Motor neuron (in vitro differentiated cells): ENCODE measurements at places on chromosomes 2 and 18.

DNA sequence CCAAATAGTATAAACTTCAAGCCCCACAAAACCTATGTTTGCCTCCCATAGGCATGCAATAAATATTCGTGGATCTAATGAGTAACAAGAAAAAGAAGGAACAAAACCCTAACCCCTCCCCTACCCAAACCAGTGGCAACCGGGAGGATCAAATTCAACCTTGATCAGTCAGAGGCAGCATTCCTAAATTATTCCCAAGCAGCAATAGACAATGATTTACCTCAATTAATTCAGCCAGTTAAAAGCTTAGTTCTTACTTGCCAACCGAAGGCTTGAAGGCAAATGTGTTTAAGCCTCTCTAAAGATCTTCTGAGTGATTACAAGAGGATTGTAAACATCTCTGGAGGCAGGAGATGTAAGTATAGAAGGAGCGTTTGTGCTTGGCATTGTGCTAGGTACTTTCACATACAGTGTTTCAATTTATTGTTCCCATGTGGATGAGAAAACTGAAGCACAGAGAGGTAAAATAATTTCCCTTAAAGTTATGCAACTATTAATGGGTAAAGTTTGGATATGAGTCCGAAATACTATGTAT is 197.7 kb downstream of the MTX2 start:
- no peak for ATAC-seq

DNA sequence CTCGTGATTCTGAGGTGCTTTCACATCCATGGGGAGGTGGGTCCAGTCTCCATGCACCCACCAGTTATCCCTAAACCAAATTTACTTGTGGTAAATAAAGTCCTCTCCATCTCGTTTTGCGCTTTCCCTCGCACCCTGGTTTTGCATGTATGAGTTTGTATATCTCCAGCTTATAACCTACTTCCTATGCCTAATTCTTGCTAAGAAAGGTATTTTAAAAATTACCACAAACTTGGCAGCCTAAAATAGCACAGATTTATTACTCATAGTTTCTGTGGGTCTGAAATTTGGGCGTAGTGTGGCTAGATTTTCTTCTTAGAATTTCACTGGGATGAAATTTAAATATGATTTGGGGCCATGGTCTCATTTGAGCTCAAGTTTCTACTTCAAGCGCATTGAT is 511.5 kb downstream of the NYAP2 start:
- ATAC-seq: no peak

GRCh38 chr2:144629935-144630334 is 110.0 kb upstream of the ZEB2 start:
- ATAC-seq: no peak

DNA sequence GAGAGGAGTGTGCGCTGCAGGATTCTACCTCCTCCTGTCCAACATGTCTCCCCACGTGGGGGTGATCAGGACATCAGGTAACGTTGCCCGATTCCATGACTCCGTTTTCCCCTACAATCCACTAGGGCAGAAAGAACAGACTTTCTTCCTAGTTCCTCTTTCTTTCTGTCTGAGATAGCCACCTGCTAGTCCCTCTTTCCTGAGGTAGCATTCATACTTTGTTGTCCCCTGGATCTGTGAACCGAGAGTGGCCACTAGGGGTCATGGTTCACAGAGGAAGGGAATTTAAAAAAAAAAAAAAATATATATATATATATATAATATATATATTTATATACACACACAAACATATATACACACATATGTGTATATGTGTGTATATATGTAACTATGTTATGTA is 210.0 kb upstream of the ZNF521 start:
- ATAC-seq: no peak

DNA sequence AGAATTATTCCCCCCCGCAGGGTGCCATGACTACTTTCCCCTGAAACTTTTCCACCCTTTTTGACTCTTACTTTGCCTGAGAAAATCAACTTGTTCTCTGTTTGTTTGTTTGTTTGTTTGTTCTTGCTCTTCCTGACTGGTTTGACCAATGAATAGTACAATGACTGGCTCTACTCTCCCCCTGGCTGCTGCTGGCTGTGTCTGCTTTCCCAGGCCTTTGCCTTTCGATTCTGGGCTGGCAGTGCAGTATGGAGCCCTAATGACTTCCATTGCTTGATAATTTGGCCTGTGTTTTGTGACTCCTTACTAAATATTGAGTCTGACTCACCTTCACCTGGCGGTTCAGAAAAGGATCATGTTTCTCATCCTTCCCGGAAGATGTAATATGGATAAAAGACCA is 241.1 kb downstream of the TMEM182 start:
- ATAC-seq: no peak

DNA sequence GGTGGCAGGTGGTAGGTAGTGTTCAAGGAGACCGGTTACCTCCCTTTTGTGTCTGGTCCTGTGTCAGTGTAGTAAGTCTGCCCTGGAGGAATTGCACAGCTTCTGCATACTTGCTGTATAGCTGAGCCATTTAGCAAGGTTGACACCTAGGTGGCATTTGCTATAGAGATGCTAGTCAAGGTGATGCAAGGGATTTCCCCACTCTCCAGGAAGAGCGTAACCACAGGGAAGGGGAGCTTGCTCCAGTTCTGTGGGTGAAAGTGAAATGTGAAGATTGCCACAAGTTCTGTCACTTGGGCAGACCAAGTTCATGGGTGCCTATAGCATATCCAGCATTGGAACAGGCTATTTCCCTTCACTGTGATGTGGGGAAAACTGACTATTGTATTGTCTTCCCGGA is 28.1 kb downstream of the NAT8 start:
- ATAC-seq: no peak

DNA sequence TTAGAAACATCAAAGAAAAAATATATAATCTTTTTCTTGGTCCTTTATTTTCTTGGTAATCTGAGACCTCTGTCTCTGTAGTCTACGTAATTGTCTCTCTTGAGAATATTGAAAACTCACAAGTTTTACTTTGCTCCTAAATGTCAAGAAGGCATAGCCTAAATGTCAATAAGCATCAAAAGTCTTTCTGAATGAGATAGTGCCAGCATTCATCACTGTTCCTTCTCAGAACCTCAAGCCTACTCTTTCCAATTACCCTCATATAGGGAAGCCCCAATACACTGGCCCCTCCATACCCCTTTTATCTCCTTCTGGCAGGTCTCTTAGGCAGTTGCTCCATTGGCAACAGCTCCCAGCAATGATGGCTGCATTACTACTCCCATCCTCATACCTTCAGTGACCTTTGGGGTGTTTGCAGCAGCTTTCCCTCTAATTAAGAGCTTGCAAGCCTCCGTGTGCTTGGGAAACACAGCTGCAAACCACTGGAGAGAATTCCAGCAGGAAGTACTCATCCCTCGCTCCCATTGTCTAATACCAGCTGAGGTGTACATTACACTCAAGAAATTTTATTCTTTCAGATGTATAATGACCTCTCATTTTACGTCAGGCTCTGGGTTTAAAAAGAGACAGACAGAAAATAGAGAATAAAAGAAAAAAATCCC is 95.8 kb downstream of the KYNU start:
- ATAC-seq: no peak

DNA sequence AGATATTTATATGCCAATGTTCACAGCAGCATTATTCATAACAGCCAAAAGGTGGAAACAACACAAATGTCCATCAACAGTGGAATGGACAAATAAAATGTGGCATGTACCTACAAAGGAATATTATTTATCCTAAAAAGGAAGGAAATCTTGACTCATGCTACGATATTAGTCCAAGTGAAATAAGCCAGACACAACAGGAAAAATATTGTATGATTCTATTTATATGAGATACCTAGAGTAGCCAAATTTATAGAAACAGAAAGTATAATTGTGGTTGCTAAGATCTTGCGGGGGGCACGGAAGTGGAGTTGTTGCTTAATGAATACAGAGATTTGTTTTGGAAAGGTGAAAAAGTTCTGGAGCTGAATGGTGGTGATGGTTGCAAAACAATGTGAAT is 33.0 kb upstream of the CCDC150 start:
- no peak for ATAC-seq

DNA sequence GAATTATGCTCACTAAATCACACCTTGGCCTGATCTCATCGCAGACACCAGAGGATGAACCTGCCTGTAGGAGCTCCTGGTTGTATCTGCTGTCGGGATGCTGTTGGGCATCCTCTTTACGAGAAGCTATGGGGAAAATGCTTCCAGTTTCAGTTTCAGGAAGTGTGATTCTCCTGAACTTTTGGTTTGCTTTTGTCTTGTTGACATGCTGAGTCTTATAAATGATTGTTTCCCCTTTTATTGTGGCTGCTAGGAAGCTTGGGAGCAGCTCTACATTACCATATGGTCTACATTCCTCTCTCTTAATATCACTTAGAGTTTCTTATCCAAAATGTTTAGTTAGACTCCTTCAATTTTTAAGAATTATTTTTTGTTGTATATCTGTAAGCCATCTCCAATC is 227.5 kb downstream of the MTX2 start:
- ATAC-seq: no peak

DNA sequence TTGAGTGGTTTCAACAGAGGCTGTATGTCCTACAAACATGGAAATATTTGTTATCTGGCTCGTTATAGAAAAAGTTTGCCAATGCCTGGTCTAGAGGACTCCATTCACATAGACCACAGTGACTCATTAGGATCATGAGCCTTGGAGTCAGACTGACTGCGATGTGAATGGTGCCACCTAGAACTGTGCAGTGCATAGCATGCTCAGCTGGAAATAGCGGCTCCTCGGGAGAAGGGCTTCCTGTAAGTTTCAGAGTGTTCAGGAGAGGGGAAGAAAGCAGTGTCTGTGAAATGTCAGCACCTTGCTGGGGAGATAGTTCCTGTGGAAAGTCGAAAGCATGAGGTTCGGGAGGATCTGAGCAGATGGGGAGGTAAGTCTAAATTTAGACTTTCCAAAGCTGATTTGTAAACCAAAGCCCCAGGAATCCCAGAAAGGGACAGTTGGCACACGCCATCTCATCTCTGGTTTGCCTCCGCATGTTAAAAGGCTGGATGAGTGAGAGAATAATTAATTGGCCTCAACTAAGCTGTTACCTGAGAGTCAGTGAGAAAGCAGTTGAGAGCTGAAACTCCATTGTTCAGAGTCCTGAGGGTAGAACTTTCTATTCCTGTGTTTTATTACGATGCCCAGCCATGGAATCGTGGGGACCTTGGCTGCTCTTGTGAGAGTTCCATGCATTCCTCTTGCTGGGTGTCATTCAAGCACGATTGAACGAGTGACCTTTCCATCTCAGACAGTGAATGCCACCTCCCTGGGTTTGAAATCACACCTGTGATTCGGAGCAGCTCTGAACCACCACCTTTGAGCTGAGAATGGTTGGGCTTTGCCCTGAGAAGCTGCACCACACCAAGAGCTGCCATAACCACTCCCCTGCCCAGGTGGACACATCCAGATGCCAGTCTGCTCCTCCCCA is 99.5 kb downstream of the MAPK4 start:
- ATAC-seq: peak; percentile 96
